ENCODE measurements at places on chromosomes 5 and 9.

DNA sequence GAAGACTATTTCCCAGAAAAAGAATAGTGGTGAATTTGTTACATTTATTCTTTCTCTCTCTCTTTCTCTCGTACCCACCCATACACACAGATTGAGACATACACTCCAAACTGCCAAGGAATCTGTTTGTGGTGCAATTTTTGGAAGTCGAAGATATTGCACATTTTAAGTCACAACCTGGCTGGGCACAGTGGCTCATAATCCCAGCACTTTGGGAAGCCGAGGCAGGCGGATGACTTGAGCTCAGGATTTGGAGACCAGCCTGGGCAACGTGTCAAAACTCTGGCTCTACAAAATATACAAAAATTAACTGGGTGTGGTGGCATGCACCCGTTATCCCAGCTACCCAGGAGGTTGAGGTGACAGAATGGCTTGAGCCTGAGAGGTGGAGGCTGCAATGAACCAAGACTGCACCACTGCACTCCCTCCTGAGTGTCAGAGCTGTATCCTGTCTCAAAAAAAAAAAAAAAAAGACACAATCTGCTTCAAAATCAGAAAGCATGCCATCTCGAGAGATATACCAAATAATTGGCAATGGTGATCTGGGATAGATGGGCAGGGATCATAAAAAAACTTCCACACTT is 19.2 kb upstream of the PLIN2 start:
- no peak for DNase-seq

DNA sequence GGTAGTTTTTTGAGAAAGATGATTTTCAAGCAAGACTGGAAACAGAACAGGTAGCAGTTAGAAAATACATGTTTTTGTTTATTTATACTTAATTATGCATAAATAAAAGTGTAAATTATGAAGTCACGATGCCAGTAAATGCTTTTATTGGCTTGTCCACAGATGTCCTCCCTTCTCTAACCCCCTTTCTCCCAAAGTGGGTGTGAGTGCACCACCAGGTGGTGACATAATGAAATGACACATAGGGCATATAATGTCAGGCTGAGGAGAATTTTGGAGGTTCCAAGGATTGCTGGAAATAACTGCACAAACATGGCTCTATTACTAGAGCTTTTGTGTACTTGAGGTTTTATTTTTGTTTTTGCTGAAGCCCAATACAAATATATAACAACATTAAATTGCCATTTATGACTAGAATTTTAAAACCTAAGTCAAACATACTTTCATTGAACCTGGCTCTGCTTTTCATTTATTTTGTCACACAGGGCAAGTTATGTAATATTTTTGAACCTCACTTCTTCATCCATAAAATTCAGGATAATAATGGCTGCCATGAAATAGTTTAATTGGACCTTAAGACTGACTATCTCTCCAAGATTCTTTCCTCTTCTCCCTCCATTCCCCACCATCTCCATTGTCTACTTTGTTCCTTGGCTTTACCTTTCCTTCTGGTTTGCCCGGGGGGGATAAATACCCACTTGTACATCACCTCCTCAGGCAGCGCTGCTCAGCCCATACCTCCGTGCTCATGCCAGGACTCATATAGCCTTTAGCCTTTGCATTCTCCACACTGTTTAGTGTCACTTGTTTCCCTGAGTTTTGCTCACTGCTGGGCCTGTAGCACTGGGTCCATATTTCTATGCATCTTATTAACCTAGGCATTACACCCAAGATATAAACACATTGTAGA is 168.8 kb downstream of the PDE4D start:
- no peak for DNase-seq

DNA sequence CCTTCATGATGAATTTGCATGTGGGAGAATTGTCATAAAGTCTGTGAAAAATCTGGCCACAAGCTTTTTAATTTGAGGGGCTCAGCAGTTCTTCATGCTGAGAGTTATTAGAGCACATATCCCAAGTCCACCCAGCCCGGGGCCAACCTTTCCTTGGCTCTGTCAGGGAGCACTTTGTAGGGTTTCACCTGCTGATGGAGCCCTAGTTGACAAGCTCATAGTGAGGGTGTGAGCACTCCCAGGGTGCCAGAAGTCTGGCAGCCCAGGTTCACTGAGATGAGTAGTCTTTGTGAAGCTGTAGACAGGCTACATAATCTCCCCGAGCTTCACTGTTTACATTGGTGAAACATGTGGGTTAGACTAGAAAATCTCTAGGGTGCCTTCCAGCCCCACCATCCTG is 97.2 kb upstream of the NREP start:
- no peak for DNase-seq

GRCh38 chr5:99059685-99060084 is 130.9 kb upstream of the CHD1 start:
- no peak for DNase-seq

DNA sequence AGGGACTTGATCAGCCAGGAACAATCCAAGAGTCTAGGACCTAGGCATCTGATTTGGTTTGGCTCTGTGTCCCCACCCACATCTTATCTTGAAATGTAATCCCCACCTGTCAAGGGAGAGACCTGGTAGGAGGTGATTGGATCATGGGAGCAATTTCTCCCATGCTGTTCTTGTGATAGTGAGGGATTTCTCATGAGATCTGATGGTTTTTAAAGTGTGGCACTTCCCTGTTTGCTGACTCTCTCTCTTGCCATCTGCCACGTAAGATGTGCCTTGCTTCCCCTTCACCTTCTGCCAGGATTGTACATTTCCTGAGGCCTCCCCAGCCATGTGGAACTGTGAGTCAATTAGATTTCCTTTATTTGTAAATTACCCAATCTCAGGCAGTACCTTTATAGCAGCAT is 201.7 kb upstream of the ACTBL2 start:
- DNase-seq: no peak

GRCh38 chr9:72680593-72681282 is 159.3 kb downstream of the TMC1 start:
- no peak for DNase-seq

DNA sequence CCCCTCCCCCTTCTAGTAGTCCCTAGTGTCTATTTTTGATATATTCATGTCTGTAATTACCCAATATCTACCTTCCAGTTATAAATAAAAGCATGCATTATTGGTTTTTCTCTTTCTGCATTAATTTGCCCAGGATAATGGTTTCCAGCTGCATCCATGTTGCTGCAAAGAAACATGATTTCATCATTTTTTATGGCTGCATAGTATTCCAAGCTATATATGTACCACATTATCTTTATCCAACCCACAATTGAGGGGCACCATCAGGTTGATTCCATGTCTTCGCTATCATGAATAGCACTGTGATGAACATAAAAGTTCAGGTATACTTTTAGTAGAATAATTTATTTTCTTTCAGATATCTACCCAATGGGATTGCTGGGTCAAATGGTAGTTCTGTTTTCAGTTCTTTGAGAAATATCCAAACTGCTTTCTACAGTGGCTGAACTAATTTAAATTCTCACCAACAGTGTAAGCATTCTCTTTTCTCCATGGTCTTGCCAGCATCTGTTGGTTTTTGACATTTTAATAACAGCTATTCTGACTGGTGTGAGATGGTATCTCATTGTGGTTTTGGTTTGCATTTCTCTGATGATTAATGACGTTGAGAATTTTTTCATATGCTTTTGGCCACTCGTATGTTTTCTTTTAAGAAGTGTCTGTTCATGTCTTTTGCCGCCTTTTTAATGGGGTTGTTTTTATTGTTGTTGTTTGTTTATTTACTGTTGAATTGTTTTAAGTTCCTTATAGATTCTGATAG is 746.1 kb upstream of the MEF2C start:
- DNase-seq: no peak

GRCh38 chr5:157677931-157678330 is 6.6 kb downstream of the C5orf52 start:
- no peak for DNase-seq

GRCh38 chr9:110640736-110641135 is 27.9 kb upstream of the MUSK start:
- DNase-seq: no peak

GRCh38 chr5:10130881-10131280 is 118.8 kb downstream of the ATPSCKMT start:
- DNase-seq: no peak

DNA sequence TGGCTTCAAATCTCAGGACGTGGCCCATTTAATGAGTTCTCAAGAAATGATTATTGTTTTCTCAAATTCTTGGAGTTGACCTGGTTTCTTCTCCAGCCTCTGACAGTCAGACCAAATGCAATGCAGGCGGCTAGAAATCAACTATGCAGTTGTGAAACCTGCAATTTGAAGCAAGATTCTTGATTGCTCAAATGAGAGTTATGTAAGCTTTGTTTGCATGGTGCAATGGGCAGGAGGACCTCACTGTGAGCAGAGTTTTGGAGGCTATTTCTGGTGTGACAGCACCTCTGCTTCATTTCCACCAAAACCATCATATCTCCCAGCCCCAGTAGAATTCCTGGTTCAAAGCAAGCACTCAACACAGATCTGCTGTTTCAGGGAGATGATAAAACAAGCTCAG is 500.0 kb upstream of the KLF4 start:
- no peak for DNase-seq

DNA sequence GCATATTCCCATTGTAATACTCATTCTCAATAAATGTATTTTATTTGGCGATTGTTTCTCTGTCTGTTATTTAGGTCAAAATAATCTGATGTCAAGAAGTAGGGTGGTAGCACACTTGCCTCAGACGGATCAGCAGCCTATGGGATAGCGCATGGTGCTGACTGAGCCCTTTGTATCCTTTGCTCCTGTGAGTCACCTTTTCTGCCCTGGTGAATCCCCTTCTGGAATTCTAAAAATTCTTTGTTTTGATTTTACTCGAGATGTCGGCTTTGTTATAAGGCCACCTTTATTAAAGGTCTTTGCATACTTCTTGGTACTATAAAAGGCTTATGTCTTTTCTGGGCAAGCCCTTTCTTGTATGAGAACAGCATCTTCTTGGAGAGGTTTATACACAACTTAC is 1187.8 kb downstream of the CDH9 start:
- DNase-seq: no peak

GRCh38 chr5:159444441-159445082 is 114.3 kb upstream of the IL12B start:
- DNase-seq: no peak

GRCh38 chr5:73948720-73949119 is 322.7 kb downstream of the ARHGEF28 start:
- DNase-seq: no peak

DNA sequence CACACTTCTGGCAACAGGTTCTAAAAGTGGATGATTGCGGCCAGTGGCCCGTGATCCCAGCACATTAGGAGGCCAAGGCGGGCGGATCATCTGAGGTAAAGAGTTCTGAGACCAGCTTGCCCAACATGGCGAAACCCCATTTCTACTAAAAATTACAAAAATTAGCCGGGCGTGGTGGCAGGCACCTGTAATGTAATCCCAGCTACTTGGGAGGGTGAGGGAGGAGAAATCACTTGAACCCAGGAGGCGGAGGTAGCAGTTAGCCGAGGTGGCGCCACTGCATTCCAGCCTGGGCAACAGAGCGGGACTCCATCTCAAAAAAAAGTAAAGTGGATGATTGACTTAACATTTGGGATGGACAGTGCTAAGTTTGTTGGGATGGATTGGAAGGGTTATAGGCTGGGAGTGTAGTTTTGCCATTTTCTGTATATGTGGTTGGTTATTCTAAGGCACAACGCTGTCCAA is 3.4 kb downstream of the MATR3 start:
- no peak for DNase-seq

DNA sequence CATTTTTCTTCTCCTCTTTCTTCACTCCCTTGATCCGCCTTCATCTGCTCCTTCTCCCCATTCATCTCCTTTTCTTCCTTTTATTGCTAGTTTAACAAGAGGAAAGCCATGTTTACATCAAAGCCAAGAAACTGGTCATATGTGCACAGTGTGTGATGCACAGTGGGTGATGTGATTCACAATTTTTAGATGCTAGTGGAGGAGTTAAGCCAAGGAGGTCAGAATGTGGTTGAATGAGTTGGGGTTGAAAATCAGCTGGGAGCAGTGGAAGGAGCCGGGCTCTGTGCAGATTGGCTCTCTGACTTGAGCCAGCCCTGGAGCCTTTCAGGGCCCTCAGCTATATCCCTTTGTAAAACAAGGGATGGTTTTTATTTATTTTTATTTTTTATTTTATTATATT is 7.3 kb downstream of the ACER2 start:
- DNase-seq: no peak

DNA sequence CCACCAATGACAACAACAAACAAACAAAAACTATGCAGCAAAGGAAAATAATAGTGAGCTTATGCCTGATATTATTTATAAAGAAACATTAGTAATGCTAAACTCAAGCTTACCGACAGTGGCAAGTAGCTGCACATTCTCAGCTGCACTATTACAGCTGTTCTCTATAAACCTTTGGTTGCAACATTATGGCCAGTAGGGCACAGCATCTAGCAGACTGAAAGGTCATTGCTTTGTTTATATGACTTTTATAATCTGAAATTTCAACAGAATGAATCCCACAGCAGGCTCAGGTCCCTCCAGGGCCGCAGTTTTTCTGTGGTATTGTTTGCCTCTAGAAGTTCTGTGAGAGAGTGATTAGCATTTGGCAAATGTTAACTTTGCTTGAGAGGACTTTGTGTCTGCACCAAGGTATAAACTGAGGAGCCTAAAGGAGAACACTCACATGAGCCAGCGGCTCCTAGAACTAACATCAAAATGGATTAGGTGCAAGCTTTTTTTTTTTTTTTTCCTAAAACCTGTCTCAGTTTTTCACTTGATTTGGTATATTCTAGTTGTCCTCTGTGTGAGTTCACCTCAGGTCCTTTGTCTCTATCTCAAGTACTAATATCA is 58.3 kb downstream of the IZUMO3 start:
- no peak for DNase-seq

GRCh38 chr9:77521091-77521490 is 127.0 kb downstream of the GNA14 start:
- no peak for DNase-seq

DNA sequence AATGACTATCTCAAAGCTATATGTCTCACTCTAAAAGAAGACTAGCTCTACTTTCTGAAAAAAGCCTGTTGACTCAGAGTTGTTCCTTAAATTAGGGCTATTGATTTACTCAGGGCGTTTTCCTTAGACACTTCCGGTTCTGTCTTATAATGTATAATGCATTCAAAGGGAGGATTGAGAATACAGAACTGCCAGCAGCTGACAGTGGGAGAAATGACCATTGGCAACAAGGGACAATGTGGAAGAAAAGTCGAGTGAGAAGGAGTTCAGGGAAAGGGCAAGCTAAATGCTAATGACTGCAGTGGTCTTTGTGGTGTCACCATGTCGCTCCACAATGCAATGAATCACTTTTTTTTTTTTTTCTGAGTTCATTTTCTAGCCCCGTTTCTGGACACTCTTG is 65.7 kb upstream of the ANKH start:
- DNase-seq: no peak

DNA sequence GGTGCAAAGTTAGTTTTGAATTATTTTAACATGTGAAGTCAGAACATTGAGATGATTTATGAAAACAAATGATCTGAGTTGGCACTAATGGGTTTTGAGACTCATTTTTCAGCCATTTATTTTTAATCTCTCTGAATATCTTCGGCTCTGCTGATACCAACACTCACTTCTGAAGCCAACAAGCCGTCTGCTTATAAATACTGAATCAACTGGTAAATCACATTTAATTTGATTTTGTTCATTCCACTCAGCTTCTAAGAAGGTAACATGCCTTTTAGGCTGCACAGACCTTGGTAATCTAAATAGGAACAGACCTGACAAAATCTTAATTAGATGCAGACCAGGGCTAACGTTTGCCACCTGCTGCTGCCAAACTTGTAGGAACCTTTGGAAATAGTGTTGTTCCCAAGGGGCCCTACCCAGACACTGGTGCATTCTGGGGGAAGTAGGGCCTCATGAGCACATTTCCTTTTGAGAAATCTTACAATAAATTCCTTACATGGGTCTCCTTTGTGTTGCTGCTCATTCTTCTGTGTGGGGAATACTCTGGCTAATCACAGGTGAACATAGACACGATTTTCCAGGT is 182.2 kb downstream of the KCTD16 start:
- no peak for DNase-seq
